Activated T-cell treated with anti-CD3 and anti-CD28 coated beads, Interleukin-2, amount 50 U/mL, for 48 hours (primary cell): ENCODE measurements at places on chromosomes 5 and 9.
A peak's percentile ranks its signal among the peaks of the same experiment; 100 is the strongest.

DNA sequence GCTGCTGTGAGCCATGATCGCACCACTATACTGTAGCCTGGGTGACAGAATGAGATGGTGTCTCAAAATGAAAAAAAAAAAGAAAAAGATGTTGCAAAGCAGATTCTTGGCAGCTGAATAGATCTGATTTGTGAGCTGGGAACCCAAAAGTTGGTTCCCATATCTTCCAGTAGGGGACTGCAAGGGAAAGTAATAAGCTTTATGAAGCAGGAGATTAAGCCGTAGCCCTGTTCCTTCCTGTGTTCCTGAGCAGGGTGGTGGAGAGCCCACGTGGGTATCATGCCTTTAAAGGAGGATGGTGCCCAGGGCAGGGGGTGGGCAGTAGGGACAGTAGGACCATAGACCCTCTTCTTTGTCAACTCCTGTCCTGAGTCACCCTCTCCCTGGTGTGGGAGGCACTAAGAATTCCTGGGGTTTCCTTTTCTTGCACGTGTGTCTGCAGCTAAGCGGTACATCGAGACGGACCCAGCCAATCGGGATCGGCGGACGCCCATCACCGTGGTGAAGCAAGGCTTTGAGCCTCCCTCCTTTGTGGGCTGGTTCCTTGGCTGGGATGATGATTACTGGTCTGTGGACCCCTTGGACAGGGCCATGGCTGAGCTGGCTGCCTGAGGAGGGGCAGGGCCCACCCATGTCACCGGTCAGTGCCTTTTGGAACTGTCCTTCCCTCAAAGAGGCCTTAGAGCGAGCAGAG lies 37.9 kb downstream of the STOM start:
- DNase-seq, result no peak

DNA sequence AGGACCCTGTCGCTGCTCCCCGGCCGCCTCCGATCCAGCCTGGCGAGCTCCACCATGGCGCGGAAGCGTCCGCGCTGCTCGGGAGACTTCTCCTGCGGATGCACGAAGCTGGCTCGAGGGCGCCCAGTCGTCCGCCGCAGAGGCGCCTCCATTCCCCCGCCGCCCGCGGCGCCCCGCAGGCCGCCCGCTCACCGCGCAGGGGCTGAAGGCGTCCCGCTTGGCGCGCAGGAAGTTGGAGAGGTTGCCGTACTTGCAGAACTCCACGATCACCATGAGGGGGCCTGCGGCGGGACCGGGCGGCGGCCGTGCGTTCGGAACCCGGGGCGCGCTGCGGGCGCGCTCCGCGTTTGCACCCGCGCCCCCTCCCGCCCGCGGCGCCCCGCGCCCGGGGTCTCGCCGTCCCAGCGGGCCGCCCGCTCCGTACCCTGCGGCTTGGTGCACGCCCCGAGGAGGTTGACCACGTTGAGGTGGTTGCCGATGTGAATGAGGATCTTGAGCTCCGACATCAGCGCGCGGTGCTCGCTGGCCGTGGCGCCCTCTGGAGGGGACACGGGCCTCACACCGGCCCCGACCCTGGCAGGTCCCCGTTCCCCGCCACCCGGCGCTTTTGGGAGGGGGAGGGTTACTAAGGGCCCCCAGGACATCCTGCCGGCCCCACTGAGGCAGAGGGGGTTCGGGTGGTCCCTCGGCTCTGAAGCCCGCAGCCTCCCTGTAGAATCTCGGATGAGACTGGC lies 27.7 kb upstream of the SCGB3A1 start:
- DNase-seq, result peak; percentile 62

DNA sequence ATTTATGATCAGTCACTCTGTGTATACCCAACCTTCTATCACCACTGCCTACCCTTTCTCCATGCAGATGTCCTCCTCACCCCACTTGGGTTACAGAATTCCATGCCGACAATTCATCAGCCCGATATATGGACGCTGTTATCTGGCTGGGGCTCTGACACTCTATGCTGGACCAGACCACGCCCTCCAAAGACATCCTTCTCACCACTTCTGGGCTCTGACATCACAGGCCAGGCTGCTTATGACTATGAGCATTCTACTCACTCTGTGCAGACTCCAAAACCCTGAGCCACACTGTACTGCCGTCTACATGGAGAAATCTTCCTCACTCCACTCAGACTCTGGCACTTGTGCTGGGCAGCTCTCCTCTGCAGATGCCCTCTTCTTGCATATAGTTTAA lies 7.6 kb upstream of the AK3 start:
- DNase-seq, result no peak

DNA sequence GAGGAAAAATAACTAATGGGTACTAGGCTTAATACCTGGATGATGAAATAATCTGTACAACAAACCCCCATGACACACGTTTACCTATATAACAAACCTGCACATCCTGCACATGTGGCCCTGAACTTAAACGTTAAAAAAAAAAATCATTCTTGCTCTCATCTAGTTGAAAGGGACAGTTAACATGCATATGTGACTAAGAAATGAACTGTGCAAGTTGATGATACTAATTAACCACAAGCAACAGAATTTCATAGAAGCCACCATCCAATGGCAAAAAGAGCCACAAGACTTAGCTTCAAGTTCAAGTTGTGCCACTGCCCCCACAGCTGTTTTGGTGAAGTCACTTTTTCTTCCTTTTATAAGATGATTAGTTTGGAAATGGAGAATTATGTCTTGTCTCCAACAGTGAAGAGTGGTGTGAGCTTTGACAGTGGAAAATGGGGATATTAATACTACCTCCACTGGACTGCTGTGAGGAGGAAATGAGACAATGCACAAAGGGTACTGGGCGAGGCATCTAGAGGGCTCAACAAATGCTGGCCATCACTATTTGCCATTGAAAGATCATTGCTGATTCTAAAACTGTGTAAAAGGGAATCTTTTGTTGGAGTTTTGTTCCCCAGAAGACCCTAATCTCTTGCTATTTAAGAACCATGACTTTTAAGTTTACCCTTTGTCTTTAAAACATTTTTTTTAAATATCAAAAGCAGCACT lies 202.1 kb downstream of the EBF1 start:
- DNase-seq, result no peak

DNA sequence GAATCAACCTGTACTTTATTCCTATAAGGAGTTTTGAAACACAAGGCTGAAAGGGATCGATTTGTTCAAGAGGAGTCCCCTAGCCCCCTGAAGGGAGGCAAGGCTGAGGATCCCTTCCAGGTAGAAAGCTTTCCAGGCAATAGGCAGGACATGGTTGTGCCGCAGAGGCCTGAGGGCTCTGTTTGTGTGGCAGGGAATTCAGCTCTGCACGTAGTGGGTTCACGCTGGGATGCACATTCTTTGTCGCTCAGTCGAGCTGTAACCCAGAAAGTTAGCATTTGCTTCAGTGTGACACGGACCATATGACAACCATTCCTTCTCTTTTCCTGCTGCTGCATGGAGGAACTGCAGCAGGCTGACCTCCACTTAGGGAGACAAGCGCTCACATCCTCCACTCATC lies 65.6 kb upstream of the TRIO start:
- DNase-seq, result no peak

DNA sequence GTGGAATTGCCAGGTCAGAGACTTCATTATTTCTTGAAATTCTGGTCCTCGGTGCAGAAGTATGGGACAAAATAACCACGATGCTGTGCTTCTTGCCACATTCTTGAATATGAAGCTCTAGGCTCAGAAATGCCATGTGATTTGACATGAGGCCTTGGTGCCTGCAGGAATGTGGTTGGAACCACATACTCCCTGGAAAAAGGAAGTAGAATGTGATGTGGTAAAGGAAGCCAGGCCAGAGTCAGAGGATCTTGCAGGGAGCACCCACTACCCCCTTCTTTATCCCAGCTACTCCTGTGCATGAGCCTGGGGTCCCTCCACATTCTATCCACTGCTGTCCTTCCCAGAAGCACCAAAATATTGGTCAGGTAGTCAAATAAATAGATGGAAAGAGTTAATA lies 80.9 kb downstream of the FOXD1 start:
- DNase-seq, result no peak

GRCh38 chr9:116466271-116467235 lies 220.6 kb upstream of the TRIM32 start:
- no peak for DNase-seq

- DNase-seq, result no peak
These were observed 18.2 kb upstream of the UBLCP1 start for GRCh38 chr5:159244890-159245289.

DNA sequence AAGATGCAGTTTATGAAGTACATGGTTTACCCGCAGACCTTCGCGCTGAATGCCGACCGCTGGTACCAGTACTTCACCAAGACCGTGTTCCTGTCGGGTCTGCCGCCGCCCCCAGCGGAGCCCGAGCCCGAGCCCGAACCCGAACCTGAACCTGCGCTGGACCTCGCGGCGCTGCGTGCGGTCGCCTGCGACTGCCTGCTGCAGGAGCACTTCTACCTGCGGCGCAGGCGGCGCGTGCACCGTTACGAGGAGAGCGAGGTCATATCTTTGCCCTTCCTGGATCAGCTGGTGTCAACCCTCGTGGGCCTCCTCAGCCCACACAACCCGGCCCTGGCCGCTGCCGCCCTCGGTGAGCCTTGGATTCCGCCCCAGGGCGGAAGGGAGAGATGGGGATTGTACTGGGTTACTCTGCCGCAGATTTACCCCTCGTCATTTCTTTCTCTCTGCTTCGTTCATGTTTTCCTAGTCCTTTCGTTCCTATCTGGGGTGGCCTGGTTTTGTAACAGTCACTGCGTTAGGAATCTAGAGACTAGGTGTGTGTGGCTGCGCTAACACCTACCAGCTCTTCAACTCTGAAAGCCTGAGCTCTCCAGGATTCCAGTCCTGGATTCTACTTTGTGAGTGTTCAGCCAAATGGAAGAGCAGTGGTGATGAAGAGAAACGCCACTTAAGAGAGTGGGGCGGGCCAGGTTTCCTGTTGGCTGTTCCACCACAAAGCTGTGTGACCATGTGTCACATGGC lies 638 bp downstream of the MRPS30 start:
- peak; percentile 58 for DNase-seq

DNA sequence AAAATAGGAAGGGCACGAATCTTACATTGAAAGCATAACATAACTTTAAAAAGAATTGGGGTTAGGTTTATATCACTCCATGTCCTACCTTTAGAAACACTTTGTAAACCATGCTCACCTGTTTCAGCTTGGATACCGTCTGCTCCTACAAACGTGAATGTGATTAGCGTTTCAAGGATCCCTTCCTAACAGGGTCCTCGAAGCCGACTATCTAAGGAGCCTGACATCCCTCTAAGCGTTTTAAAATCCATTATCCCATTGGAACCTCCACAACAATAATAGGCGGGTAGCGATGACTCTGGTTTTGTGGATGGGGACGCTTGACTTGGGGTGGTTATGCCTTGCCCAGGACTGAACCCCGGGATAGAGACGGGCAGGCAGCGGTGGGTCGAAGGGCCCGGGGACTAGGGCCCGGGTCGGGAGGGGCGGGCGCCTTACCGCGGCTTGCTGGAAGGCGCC lies 937 bp downstream of the SVEP1 start:
- DNase-seq, result no peak

- DNase-seq, result no peak
These were observed 104.9 kb downstream of the ANKRD18B start for GRCh38 chr9:33628865-33629410.

DNA sequence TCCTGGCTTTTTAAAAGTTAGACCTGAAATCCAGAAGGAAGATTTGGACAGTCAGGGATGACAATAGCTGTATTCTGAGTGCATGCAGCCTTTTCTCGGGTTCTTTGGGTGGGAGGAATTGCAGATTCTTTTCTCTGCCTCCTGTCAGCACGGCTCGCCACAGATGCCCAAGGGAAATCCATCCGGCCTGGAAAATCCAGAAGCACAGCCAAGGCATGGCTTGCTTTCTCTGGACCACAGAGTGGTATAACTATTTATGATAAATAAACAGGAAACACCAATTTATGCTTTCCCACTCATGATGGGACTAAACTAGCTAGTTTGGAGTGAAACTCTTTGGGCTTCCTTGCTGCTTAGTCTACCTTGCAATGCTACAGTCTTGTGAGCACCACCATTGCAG lies 59.1 kb downstream of the C9orf152 start:
- no peak for DNase-seq

DNA sequence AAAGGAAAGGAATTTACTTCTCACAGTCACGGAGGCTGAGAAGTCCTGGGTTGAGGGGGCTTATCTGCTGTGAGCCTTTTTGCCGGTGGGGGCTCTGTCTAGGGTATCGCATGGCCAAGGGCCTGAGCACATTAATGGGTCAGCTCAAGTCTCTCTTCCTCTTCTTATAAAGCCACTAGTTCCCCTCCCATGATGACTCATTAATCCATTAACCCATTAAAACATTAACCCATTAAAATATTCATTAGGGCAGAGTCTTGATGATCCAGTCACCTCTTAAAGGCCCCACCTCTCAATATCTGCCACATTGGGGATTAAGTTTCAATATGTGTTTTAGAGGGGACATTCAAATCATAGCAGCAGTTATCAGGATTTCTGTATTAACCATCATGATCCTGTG lies 406.3 kb downstream of the SPOCK1 start:
- no peak for DNase-seq

DNA sequence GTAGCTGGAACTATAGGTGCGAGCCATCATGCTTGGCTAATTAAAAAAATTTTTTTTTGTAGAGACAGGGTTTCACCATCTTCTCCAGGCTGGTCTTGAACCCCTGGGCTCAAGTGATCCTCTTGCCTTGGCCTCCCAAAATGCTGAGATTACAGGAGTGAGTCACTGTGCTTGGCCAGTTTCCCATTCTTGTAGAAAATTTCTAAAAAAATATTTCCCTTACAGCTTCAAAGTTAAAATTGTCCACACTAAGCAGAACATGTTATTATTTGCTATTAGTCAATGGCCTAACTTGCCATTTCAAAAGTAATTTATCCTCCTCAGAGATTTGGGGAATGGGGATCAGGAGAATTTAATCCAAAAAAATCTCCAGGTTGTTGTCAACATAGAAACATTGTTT lies 40.1 kb downstream of the SLC38A9 start:
- no peak for DNase-seq

DNA sequence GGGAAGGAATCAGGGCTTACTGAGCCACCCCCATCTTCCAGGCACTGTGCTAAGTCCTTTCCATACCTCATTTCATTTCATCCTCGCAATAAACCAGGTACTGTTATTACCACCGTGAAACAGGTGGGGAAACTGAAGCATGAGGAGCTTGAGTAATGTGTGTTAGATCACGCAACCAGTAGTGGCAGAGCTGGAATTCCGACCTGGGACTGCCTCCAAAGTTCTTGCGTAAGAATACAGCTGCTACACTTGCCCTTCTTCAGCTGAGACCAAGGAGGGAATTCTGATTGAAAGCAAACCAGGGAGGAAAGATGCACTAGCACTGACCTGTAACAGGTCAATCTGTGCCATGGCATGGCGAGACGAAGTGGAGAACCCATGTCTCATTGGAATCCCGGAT lies 113.4 kb upstream of the MSX2 start:
- DNase-seq, result no peak

GRCh38 chr9:109969011-109969410 lies 189.0 kb downstream of the PALM2AKAP2 start:
- DNase-seq, result no peak
